ENCODE measurements at places on chromosomes 4 and X. TPM values are rescaled to one million over a fixed set of nuclear protein-coding genes. Genes with fewer than 3 reads are reported as not detected.

CSAG1 gene
- polyA plus RNA-seq, result not detected

C4orf51 gene
- polyA plus RNA-seq, result not detected

SNCA gene
- polyA plus RNA-seq, result 6.9 TPM

TMPRSS11A gene
- not detected for polyA plus RNA-seq

FABP2 gene
- 0.05 TPM for polyA plus RNA-seq

DCAF4L1 gene
- polyA plus RNA-seq, result 0.05 TPM

LEF1 gene
- polyA plus RNA-seq, result 0.38 TPM

ENPEP gene
- polyA plus RNA-seq, result not detected

TMPRSS11F gene
- polyA plus RNA-seq, result not detected

CDS1 gene
- 0.33 TPM for polyA plus RNA-seq

RS1 gene
- polyA plus RNA-seq, result not detected

HSFX4 gene
- polyA plus RNA-seq, result not detected

APEX2 gene
- polyA plus RNA-seq, result 6.0 TPM

COL4A6 gene
- 0.87 TPM for polyA plus RNA-seq

SHROOM2 gene
- polyA plus RNA-seq, result 0.28 TPM

ZCCHC18 gene
- 1.9 TPM for polyA plus RNA-seq

STARD8 gene
- polyA plus RNA-seq, result 3.3 TPM

Measured in aorta (tissue), 5 donors.